ENCODE measurements at places on chromosomes 6 and 20.

DNA sequence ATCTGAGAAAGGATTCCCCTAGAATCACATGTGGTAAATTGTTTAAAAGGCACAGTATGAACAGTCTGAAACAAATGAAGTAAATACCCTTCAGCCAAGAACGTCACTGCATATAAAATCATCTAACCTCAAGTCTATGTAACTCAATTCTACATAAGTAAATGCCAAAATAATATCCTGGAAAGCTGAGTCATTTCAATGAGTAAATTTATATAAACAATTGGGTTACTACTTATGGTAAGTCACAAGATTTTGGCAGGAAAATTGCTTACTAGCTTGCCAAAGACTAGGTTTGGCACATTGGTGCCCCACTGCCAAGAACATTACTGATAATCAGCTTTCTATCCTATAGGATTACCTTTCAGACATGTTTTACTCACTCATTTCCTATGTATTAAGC, 8.4 kb downstream of the GMDS start:
- DNase-seq: no peak

- DNase-seq: no peak
Observed at GRCh38 chr6:79993012-79993910, 11.2 kb upstream of the TTK start.

DNA sequence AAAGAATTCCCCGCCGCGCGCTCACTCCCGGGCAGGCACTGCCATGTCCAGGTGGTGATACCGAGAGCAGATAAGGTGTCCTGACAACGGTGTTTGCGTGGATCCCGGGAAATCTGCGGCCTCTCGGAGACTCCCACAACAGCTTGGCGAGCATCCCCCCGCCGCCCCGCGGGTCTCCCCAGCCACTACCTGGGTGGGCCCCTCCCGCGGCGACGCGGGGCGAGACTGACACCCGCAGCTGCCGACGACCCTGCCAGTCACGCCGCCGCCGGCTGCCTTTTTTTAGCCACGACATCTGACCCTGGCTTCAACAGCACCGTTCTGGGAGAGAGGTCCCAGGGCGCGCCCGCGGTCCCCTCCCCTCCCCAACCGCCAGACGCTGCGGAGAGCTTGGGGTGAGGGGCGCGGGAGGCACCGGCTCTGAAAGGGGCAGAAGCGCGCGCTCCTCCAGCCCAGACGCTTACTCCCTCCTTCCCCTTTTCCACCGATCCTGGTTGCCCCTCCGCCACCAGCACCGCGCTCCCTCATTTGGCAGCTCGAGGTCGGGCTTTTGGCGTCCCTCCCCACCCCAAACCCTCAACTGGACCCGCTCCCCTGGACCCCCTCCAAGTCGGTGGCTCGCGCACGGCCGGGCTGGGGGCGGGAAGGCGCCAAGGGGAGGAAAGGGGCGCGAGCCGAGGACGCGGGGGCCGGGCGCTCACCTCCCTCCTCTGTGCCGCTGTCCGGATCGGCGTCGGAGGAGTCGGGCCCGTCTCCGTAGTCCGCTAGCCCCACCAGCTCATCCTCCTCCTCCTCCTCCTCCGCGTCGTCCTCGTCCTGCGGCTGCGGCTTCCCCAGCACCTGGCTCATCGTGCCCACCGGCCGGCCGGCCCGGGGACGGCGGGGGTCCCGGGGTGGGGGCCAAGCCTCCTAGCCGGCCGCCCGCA, 665 bp downstream of the RRAGD start:
- DNase-seq: no peak

DNA sequence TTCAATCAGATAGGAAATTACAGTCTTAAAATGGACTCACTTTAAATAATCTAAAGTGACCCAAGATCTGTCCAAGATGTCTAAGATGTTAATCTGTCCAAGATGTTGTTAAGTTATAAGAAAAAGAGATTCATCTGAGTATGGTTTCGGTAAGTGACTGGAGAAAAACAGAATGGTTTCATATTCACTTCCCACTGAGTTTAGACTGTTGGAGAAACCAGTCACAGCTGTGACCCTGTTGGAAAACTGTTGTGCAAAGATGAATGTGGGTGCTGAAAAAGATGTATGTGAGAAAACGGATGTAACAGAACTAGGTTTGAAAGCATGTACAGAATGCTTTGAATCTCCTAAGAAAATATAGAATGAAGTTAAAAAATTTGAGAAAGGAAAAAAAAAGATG, 325.9 kb downstream of the COL12A1 start:
- no peak for DNase-seq

All from K562 (cell line).